ENCODE measurements at places on chromosomes 4 and X. TPM values are rescaled to one million over a fixed set of nuclear protein-coding genes. Genes with fewer than 3 reads are reported as not detected.

DNA sequence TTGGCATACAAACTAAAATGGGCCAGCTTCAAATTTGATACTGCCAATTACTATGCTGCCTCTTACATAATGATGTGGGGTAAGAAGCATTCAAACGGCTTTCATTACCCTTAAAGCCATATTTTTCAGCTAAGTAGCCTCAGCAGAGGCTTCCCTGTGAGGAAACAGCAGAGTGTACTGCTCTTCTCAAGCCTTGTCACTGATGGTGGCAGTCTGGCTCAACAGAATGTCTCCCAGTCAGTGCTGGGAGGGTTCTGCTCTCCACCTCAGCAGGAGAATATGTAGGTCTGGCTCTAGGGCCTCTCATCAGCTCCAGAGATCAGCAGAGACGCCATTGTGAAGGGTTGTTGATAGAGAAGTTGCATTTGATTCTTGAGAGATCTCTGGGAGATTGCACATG lies 44.6 kb upstream of the MBNL3 start:
- no peaks in the 10 kb centered on the region for H3K27me3 ChIP-seq
- DNase-seq = no peak
- H3K27ac ChIP-seq = no peak overlapping the region

DNA sequence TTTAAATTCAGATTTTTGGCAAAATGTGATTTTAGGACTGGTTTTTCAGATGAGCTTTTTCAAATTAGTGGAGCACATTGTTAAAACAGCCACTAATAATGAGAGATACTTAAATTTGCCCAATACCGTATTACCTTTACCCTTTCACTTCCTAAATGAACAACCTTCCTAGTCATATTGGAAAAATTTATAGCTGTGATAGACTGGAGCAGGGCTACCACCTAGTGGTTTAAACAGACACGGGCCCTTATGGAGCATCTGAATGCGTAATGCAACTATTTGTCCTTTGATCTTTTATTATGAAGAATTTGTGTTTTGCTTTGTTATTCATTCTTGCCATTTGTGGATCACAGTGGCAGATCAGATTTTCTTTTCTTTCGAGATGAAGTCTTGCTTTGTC lies 72.7 kb downstream of the KDM6A start:
- H3K36me3 ChIP-seq = peaks cover 6% of the 10 kb centered on the region
- no peak overlapping the region for H3K27ac ChIP-seq
- H3K4me1 ChIP-seq = peaks cover 12% of the 10 kb centered on the region
- DNase-seq = no peak
- H3K27me3 ChIP-seq = no peaks in the 10 kb centered on the region

The LINC00632 gene
- 12.0 TPM for total RNA-seq

GRCh38 chr4:99362768-99363167 lies 10.2 kb upstream of the ADH1C start:
- H3K36me3 ChIP-seq = no peaks in the 10 kb centered on the region
- H3K4me1 ChIP-seq = no peaks in the 10 kb centered on the region
- H3K4me3 ChIP-seq = no peak overlapping the region

- H3K4me3 ChIP-seq = no peak overlapping the region
- no peaks in the 10 kb centered on the region for H3K4me1 ChIP-seq
- H3K27ac ChIP-seq = no peak overlapping the region
These were observed 11.4 kb upstream of the FMR1 start for GRCh38 chrX:147900349-147900748.

DNA sequence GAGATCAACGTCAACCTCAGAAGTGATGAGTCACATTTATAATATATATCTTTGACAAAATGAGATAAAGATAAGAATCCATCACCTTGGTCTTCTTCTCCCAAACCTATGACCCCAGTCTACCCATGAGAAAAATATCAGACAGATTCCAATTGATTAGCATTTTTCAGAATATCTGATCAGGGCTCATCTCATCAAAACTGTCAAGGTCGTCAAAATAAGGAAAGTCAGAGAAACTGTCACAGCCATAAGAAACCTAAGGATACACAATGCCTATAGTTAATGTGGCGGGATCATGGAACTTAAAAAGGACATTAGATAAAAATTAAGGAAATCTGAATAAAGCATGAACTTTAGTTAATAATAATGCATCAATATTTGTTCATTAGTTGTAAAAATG lies 374.1 kb downstream of the FAT4 start:
- no peaks in the 10 kb centered on the region for H3K4me1 ChIP-seq
- no peaks in the 10 kb centered on the region for H3K36me3 ChIP-seq
- H3K4me3 ChIP-seq = no peak overlapping the region
- no peak overlapping the region for H3K27ac ChIP-seq
- no peak for DNase-seq

GRCh38 chr4:84091266-84091665 lies 407.8 kb downstream of the NKX6-1 start:
- no peak overlapping the region for H3K4me3 ChIP-seq
- no peaks in the 10 kb centered on the region for H3K36me3 ChIP-seq
- H3K27me3 ChIP-seq = no peaks in the 10 kb centered on the region
- H3K4me1 ChIP-seq = no peaks in the 10 kb centered on the region
- no peak overlapping the region for H3K27ac ChIP-seq

The PPP1R2C gene
- total RNA-seq = not detected

DNA sequence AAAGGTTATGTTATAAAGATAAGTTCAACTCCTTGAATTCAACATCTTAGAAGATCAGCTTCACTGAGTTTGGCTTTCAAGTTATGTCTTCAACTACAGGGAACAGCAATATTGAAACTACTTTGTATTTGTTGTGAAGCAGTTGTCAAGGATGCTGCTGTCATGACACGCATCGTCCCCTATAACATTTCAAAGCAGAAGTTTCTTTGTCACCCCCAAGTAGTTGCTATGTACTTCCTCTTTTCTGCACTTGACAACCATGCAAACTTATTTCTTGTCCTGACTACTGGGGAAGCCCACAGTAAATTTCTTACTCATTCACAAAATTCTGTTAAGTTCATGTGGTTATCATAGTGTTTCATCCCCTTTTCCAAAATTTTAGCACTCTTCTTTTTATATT lies 14.3 kb downstream of the ANTXR2 start:
- H3K4me3 ChIP-seq = no peak overlapping the region
- no peaks in the 10 kb centered on the region for H3K4me1 ChIP-seq
- H3K36me3 ChIP-seq = no peaks in the 10 kb centered on the region
- DNase-seq = no peak

Measured in neural progenitor cell (in vitro differentiated cells).